ENCODE measurements at places on chromosomes 1 and 21. TPM values are rescaled to one million over a fixed set of nuclear protein-coding genes. Genes with fewer than 3 reads are reported as not detected.

SPOCD1 gene
- 0.08 TPM for total RNA-seq

AIM2 gene
- 28.1 TPM for total RNA-seq

ASPM gene
- 73.0 TPM for total RNA-seq

PDZK1 gene
- total RNA-seq = not detected

KCNJ9 gene
- not detected for total RNA-seq

CCDC18 gene
- 29.2 TPM for total RNA-seq

PSRC1 gene
- total RNA-seq = 27.0 TPM

DCAF8 gene
- 123 TPM for total RNA-seq

SZRD1 gene
- total RNA-seq = 157 TPM

CTTNBP2NL gene
- 3.4 TPM for total RNA-seq

C1orf50 gene
- total RNA-seq = 7.1 TPM

HENMT1 gene
- total RNA-seq = 26.7 TPM

KANK4 gene
- total RNA-seq = not detected

C1QC gene
- total RNA-seq = not detected

FCRL2 gene
- total RNA-seq = not detected

NBPF1 gene
- 2.2 TPM for total RNA-seq

SCMH1 gene
- total RNA-seq = 20.1 TPM

NUP210L gene
- total RNA-seq = 0.08 TPM

DIP2A gene
- 52.9 TPM for total RNA-seq

GNAT2 gene
- total RNA-seq = not detected

CNTN2 gene
- total RNA-seq = not detected

NFASC gene
- total RNA-seq = 0.40 TPM

MEX3A gene
- total RNA-seq = 0.05 TPM

ANGPTL7 gene
- total RNA-seq = not detected

IVL gene
- not detected for total RNA-seq

GBP5 gene
- total RNA-seq = 231 TPM

PTCH2 gene
- 0.58 TPM for total RNA-seq

TMEM201 gene
- 12.4 TPM for total RNA-seq

IFNLR1 gene
- total RNA-seq = 6.0 TPM

HSF2BP gene
- total RNA-seq = 0.15 TPM

CFHR3 gene
- total RNA-seq = not detected

ZNF683 gene
- 0.18 TPM for total RNA-seq

RIMS3 gene
- total RNA-seq = 6.1 TPM

SHE gene
- total RNA-seq = not detected

MRAP gene
- total RNA-seq = not detected

CR2 gene
- total RNA-seq = not detected

DYNLT5 gene
- not detected for total RNA-seq

LCE3B gene
- not detected for total RNA-seq

TEDDM1 gene
- total RNA-seq = not detected

CDCA8 gene
- 73.5 TPM for total RNA-seq

KIAA0040 gene
- total RNA-seq = 79.4 TPM

HAO2 gene
- not detected for total RNA-seq

SPRR4 gene
- total RNA-seq = not detected

ALX3 gene
- total RNA-seq = not detected

HES2 gene
- total RNA-seq = 0.13 TPM

KRTAP7-1 gene
- total RNA-seq = not detected

PGLYRP3 gene
- total RNA-seq = not detected

ACOT11 gene
- 0.55 TPM for total RNA-seq

SPRR1A gene
- total RNA-seq = not detected

CYP4A11 gene
- not detected for total RNA-seq

DPM3 gene
- total RNA-seq = 80.6 TPM

NPL gene
- total RNA-seq = 5.0 TPM

RPF1 gene
- total RNA-seq = 37.8 TPM
